ENCODE measurements at places on chromosomes 16 and 17.
A peak's percentile ranks its signal among the peaks of the same experiment; 100 is the strongest.

DNA sequence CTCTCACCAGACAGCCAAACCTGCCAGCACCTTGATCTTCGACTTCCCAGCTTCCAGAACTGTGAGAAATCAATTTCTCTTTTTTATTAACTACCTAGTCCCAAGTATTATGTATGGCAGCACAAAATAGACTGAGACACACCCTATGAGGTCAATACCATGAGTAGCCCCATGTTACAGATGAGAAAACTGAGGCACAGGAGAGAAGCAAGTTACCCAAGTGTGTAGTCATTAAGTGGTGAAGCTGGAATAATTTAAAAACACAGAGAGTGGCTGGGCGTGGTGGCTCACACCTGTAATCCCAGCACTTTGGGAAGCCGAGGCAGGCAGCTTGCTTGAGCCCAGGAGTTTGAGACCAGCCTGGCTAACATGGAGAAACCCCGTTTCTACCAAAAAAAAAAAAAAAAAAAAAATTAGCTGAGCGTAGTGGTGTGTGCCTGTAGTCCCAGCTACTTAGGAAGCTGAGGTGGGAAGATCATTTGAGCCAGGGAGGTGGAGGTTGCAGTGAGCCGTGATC, 4.9 kb downstream of the NQO1 start:
- no peak for DNase-seq

DNA sequence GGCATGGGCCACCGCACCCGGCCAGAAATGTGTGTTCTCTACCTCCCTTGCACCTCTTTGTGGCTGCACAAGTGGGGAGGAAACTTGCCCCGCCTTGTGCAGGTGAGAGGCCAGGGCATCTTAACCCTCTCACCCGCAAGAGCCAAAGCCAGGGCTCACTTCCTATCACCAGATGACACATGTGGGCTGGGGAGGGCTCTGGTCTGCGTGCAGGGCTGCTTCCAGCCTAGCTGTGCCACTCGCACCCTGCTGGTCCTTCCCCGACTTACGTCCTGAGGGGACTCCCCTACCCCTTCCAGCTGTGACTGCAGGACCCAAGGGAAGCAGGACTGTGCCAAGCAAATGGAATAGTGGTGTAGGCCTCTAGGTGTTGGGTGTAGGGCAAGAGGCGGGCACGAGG, 6.9 kb downstream of the MIEF2 start:
- no peak for DNase-seq

DNA sequence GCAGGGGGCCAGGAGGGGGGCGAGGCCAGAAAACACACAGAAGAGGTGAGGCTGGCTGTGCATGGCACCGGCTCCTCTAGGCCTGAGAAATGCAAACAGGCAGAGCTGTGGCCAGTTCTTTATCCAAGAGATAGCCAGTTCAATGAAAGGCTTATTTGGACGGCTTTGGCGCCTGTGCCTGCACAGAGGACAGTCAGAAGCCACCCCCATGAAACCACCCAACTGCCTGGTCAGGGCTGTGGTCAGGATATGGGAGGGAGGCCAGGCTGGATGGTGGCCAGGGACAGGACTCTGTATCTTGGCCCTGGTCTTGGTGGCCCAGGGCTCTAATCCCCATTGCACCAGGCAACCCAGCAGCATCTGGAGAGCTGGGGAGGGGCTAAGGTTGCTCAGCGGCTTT, 24.5 kb upstream of the GPRC5C start:
- DNase-seq: no peak

GRCh38 chr16:88370365-88370764, 12.4 kb upstream of the ZNF469 start:
- no peak for DNase-seq

GRCh38 chr17:16353317-16354174, at the start of gene CENPV:
Gene CENPV, minus strand, starts transcription at chr17:16353469. Its CDS starts 33 bp downstream, at chr17:16353436.
- peak; percentile 58 for DNase-seq

DNA sequence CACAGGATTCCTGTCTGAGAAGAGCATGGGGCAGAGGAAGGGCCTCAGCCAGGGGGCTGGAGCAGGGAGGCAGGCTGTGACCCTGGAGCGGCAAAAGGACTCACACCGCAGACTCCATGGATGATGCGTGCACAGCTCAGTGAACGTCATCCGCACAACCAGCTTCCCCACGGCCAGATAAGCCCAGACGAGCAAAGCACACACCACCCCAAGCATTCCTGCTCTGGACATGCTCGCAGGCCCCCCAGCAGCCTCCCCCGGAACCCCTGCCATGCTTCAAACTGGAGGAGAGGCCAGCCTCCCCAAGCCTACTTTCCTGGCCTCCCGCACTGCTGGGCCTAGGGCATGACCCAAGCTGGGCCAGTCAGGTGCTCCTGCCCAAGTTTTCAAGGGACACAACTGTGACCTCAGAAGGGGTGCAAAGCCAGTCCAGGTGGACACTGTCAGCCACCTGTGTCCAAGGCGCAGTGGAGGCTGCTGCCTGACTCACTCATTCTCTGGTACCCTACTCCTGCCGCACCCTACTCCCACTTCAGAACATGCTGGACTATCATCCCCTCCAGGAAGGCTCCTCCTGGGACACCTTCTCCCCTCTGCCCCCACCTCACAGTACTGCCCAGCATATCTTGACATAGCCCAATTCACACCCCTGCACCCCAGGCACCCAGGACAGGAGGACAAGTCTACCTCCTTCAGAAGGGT, 4.8 kb downstream of the BCAR1 start:
- no peak for DNase-seq

GRCh38 chr16:79728048-79728922, 127.7 kb upstream of the MAF start:
- no peak for DNase-seq

GRCh38 chr17:61155590-61156237, 243.9 kb upstream of the TBX2 start:
- no peak for DNase-seq

DNA sequence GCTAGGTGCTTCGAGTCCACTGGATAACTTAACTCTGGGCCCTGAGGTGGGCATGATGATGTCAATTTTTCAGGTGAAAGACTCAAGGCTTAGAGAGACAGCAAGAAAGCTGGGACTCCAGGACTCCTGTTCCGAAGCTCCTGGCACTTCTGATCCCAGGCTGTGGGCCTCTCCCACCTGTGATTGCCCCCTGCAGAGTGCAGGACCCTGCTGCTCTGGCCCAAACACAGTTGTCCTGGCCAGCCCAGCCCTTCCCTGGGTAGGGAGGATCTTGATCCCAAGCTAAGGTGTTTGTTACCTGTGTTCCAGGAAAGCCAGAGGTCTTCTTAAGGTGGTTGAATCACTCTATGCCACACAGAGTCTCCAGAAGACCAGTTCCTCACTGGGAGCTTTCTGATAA, 3.1 kb downstream of the CHST5 start:
- no peak for DNase-seq

DNA sequence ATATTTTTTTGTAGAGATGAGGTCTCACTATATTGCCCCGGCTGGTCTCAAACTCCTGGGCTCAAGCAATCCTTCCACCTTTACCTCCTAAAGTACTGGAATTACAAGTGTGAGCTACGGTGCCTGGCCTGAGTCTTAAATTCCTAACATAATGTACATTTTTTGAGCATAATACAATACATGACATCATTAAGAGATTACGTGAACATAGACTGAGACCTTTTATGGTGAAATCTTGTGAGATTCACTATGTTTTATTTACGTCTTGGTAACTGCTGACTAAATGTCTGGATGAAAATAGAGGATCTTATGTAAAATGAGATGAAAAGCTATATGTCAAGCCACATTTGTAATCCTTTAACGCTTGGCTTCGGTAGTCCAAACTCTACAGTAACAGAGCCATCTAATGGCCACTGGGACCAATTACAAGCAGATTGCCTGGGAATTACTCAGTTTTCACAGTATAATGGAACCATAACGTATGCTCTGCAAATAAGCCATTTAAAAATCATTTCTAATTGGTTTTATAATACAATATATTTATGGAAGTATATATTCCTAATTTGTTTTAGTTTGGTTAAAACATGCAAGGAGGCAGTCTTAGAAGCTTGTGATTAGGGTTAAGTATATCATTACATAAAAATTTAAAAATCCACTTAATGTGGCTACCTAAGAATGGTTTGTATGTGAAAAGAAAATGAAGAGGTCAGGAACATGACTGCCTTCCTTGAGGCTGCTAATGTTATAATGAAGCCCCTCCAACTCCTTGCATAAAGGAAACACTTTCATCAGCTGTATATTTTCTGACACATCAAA, 8.1 kb upstream of the EFCAB13 start:
- DNase-seq: no peak

DNA sequence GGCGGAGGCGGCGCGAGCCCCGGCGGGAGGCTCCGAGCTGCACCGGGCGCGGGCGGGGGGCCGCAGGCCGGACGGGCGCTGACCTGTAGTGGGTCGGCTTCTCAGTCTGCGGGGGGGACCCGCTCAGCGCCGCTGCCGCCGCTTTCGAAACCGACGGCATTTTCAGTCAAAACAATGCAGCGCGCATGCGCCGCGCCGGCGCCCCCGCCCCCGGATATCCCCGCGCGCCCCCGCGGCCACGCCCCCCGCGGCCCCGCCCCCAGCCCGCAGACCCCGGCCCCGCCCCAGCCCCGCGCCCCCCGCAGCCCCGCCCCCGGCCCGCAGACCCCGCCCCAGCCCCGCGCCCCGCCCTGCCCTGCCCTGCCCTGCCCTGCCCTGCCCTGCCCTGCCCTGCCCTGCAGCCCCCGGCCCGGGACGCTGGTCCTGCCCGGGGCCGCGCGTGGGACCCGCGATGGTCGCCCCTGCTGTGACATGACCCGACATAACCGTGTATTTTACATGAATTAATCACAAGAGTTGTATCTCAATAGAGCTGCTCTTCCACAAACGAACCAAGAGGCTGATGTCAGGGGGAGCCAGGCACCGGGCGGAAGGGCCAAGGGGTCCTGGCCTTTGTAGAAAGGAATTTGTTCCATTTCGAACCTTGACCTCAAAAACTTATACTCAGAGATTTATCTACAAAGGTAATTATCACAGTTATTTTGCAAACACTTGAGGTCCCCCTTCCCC, at the start of gene UNKL:
UNKL (minus strand) TSS at position 173 of the 729 bp plus-strand sequence; CDS start at position 160, 13 bp downstream.
- DNase-seq: peak; percentile 64

DNA sequence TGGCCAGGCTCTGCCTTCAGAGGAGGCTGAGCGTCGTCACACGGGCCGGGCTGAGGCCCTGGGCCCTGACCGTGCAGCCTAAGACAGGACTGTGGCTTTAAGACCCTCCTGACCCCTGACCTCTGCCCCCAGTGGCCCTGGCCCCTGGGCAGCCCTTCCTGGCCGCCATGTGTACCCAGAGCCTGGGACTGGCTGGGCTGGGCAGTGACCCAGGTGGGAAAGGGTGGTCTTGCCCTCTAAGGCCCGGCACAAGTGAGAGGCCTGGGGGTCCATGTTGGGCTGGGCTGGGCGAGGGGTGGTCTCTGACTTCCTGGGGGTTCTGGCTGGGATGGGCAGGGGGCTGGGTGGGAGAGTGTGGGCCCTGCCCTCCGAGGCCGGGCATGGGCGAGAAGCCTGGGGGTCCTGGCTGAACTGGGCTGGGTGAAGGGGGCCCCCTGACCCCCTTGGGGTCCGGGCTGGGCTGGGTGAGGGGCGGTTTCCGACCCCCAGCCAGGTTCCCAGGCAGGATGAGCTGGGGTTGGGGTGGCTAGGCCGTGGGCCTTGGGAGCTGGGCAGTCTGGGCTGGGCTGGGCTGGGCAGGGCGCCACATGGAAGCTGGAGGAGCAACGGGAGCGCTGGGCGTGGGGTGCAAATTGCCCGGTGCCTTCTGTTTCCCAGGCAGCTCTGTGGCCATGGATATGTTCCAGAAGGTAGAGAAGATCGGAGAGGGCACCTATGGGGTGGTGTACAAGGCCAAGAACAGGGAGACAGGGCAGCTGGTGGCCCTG, at the start of gene CDK3:
CDK3 (plus strand) TSS at position 101 of the 767 bp plus-strand sequence; CDS start at position 672, 571 bp downstream.
- DNase-seq: no peak

- no peak for DNase-seq
These were observed 6.5 kb upstream of the CHD3 start for GRCh38 chr17:7882068-7882467.

- no peak for DNase-seq
These were observed 1.3 kb downstream of the SLC2A4 start for GRCh38 chr17:7282752-7283321.

DNA sequence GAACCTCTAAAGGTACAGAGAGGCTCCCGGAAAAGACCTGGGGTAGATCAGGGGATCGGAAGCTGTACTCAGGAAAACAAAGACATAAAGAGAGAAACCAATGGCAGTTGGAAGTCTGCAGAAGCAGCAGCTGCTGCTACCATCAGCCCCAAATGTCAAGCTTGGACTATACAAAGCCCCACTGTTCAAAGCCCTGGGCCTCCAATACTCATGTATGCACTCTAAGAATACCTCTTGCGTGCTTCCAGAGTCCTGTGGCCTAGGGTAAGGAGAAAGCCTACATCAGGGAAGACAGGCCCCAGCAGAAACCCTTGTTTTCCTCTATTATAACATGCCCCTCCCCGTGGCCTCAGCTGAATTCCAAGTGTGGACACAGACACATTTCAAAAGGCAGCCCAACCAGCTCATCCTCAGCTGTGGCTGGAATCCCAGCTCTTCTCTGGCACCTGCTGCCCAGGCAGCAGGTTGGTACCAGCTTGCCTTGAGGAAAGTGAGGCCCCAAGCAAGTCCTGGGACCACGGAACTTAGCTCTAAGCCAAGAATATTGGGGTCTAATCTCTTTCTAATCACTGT, 19.3 kb upstream of the MTMR4 start:
- DNase-seq: no peak

All from neural crest cell (in vitro differentiated cells).